ENCODE measurements at places on chromosomes 7 and 10.
A peak's percentile ranks its signal among the peaks of the same experiment; 100 is the strongest.

DNA sequence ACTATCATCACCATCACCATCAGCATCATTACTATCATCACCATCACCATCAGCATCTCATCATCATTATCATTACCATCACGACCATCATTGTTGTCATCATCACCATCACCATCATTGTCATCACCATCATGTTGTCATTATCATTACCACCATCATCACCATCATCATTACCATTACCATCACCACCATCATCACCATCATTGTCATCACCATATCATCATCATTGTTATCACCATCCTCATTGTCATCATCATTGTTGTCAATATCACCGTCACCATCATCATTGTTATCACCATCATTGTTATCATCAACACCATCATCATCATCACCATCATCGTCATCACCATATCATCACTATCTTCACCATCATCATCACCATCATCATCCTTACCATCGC is 124.3 kb downstream of the PTPRN2 start:
- no peak for DNase-seq

- no peak for DNase-seq
These were observed 4.9 kb upstream of the PHKG1 start for GRCh38 chr7:56097700-56098099.

DNA sequence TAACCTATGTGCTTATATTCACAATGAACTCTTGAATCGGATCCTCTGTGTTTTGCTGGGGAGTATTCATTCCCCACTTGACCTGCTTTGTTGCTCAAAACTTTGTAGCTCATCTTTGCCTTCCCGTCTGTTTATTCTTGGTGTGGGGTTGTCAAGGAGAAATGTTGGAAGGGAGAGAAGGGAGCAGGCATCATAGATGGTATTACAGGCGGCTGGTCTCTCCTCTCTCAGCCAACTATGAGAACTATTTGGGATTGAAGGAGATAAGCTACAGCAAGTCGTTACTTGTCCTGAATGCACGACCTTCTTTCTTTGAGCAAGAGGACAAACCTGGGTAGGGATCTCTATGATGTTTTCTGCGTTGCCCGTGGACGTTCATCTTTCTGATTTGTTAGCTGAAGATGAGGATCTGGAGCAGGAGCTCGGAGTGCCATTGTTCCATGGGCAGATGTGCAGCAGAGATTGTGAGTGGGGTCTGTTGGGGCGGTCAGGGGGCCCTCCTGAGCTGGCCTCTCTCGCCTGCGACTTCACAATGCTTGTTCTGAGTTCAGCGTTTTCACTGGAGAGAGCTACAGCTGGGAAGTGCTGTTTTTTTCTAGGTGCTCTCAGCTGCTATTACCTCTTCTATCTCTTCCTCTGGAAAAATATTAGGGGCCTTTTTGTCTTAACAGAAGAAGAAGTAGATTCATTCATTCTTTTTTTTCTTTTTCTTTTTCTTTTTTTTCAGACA is 126.9 kb upstream of the KLF6 start:
- DNase-seq = no peak

DNA sequence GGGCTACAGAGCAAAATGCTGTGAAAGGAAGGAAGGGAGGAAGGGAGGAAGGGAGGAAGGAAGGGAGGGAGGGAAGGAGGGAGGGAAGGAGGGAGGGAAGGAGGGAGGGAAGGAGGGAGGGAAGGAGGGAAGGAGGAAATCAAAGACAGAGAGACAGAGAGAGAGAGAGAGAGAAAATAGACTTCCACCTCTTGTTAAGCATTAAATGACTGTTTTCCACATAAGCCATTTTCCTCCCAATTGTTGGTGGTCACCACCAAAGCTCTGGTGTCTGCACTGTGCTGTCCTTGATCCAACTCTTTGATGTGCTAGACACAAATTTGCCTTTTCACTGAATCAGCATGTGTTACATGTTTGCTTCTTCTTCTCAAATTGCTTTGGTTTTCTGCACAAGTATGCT is 90.7 kb upstream of the INHBA start:
- no peak for DNase-seq

DNA sequence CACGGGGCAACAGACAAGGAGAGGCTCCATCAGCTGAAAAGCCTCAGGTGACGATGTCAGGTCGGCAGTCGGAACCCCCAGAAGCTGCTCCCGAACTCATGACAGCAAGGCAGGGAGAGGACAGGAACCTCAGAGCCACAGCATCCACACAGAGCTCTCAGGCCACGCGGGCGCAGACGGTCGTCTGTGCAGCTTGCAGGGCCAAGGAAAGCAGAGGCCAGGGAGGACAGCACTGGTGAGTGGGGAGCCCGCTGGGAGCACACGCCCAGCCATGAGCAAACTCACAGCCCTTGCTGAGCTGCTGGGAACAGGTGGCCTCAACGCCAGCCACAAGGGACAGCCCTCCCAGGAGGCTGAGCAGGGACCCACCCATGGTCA is 138.9 kb downstream of the MAD1L1 start:
- DNase-seq = no peak

DNA sequence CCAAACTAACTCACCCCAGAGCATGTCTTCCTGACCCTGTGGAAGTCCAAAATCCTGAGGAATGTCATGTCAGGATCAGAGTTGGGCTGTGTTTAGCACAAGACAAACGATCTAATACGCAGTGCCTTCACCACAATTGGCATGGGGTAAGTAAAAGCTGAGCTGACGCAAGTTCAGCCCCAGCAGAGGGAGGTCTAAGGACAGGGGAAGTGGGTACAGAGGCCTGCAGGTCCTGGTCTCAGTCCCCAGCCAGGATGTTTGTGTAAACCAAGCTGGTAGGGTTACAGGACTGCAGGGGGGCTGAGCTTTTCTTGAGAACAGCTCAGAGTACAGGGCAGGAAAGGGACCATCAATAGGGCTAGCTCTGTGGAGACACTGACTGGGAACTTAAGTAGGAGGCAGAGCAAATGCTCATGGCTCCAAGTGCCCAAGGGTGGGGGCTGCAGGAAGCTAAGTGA is 5.3 kb upstream of the KCNIP2 start:
- no peak for DNase-seq

GRCh38 chr10:132097609-132098377 is 32.0 kb downstream of the JAKMIP3 start:
- no peak for DNase-seq

DNA sequence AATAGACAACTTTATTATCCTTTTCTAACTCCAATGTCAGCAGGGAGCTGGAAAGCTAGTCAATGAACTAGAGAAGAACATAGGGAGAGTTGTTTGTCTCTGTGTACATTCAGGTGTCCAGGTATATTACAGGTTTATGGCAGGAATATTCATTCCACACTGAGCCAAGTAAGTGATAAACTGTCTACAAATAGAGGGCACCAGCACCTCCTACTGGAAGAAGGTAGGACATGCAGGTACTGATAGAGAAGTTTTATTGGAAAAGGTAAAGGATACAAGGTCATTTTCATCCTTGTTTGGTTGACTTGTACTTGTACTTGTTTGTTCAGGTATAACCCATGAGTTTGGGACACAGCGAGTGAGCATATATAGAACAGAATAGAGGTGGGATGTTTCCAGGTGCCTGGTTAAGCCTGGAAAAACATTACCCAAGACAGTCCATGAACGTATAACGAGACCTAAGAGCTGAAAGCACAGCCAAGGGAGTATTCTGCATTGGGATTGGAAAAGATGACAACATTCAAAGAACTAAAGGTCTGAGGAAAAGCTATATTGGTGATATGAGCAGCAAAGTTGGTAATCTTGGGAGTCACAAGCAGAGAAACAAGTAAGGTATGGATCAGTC is 61.4 kb upstream of the PPP1R3C start:
- DNase-seq = no peak

- DNase-seq = peak; percentile 23
These were observed 659 bp downstream of the FIGNL1 start for GRCh38 chr7:50449501-50449880.

GRCh38 chr10:61398366-61399129 is 54.6 kb downstream of the TMEM26 start:
- no peak for DNase-seq

GRCh38 chr7:46549892-46550639 is 629.0 kb upstream of the IGFBP3 start:
- no peak for DNase-seq

Measured in CD8-positive, alpha-beta T cell (primary cell).